Lung (tissue), 17 donors: ENCODE measurements at places on chromosomes 2 and 18. TPM values are rescaled to one million over a fixed set of nuclear protein-coding genes. Genes with fewer than 3 reads are reported as not detected.

COL3A1 gene
- polyA plus RNA-seq: 211 TPM

KCNG2 gene
- 0.16 TPM for polyA plus RNA-seq

SERPINB7 gene
- 0.22 TPM for polyA plus RNA-seq

SNORC gene
- polyA plus RNA-seq: 1.6 TPM

ERFE gene
- 0.54 TPM for polyA plus RNA-seq
